ENCODE measurements at places on chromosomes 4 and X.

GRCh38 chr4:110487873-110488272, 11.9 kb downstream of the ENPEP start:
- DNase-seq: no peak

GRCh38 chr4:62226082-62226481, 1026.0 kb downstream of the ADGRL3 start:
- no peak for DNase-seq

GRCh38 chrX:30666094-30666493, 12.9 kb downstream of the GK start:
- no peak for DNase-seq

DNA sequence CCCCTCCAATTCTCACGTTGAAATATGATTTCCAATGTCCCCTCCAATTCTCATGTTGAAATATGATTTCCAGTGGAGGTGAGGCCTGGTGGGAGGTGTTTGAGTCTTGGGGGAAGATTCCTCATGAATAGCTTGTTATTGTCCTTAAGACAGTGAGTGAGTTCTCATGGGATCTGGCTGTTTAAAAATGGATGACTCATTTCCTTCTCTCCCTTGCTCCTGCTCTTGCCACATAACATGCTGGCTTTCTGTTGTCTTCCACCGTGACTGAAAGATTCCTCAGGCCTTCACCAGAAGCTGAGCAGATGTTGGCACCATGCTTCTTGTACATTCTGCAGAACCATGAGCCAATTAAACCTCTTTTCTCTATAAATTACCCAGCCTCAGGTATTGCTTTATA, 346.8 kb upstream of the TECRL start:
- no peak for DNase-seq

DNA sequence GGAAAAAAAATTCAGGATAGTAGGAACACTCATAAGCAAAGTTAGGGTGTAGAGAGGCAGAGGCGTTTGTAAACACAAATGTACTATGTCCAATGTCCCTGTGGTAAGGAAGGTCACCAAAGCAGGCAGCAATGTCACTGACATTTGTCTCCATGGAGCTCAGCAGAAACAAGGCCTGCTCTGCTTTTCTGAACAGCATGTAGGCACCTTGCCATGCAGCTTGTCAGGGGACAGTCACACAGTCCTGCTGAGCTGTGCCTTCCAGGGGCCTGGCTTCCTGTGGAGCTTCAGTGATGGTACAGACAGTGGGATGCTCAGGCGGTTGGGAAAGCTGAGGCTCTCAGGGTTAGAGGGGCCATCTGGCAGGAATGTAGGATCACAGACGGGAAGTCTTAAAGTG, 74.5 kb upstream of the HS3ST1 start:
- no peak for DNase-seq

DNA sequence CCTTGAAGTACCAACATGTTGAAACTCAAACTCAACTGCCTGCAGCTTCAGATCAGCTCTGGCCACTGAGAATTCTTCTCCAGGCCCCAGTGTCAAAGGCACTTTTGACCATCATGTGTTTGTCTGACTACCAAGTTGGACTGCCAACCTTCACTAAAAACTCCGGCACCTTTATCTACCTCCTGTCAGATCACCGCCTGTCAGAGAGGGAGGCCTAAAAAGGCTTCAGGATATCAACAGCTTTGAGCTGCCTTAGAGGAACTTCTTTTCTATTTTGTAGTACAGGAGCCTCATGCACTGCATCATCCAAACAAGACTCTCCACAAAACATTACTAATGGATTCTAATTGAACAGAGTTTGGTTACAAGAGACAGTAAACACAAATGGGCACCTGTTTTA, 2.8 kb downstream of the ACSL1 start:
- no peak for DNase-seq

- DNase-seq: no peak
Observed at GRCh38 chr4:76197031-76197743, 16.4 kb downstream of the SCARB2 start.

DNA sequence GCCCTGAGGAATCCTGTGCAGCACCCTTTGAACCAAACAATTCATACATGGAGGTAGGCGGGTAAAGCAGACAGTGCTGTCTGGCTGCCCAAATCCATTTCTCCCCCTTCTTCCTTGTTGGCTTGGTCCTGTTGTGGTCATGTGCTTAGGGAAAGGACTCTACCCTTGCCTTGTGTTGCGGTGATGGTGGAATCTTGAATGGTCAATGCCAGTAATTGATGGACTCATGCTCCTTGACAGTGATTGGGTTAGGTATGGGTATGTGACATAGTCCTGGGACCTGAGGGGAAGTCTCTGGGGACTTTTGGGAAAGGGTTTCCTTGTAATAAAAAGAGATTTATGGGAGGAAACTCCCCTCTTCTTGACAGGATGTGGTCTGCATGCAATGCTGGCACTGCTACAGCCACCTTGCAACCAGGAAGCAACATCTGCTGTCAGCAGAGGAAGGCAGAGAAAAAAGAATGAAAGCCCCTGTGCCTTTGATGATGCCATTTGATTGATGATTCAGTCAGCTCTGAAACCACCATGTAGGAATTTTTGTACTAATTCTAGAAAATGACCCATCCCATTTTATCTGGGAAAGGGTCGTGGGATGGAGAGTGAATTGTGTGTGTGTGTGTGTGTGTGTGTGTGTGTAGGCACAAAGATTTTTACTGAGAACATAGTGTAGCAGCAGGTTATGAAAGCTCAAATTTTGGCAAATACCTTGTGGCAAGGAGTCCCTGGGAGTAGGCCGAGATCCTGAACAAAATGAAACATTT, 30.0 kb upstream of the HUWE1 start:
- no peak for DNase-seq

GRCh38 chr4:19309378-19309777, 942.3 kb upstream of the SLIT2 start:
- no peak for DNase-seq

- DNase-seq: peak; percentile 43
Observed at GRCh38 chrX:51860679-51861078, 32.7 kb upstream of the MAGED1 start.

- no peak for DNase-seq
Observed at GRCh38 chr4:145298885-145299284, 118.5 kb upstream of the OTUD4 start.

GRCh38 chr4:38925492-38926413, 58.1 kb downstream of the FAM114A1 start:
- DNase-seq: no peak

DNA sequence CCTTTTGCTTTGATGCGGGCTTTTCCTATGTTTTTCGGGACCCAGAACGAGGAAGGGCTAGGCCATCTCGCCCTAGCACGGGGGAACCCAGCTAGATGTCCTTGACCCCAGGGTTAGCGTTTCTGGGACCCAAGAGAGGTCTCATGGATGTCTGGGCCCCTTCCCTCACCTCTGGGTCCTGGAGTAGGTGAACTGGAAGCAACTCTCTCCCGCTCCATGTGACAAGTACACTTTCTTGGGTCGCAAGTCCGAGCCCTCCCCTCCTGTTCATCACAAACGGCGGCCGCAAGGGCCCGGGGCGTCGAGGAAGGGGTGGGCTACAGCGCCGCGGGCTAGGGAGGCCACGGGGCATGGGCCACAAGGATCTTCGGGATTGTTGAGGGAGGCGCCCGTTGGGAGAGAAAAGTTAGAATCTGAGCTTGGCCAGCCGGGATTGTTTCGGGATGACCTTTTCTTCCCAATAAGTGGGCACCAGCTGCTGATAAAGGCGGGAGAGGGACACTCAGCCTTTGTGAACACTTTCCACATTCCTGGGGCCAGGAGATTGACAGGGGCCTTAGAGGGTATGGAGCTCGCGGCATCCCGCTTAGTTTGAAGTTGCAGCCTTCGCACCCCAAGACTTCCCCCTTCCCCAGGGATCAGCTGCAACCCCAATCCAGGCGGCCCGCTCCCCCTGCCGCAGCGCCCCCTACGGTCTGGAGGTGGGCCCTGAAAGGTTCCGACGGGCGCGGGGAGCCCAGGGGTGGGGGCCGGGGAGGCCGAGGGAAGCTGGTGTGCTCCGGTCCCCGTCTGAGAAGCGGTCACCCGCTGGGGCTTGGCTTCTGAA, 136.9 kb upstream of the ZIC3 start:
- peak; percentile 43 for DNase-seq

DNA sequence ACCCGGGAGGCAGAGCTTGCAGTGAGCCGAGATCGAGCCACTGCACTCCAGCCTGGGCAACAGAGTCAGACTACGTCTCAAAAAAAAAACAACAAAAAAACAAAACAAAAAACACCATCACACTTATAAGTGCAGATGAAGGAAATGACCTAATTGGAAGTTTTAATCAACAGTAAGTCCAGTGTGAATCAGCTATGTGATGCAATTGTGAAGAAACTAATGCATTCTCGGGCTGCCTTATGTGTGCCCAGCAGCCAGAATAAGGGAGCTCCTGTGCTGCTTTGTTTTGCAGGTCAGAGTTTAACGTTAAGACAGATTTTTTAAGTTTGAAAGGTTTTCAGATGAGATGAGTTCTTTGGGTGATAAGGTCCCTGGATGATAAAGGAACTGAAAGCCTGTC, 10.8 kb downstream of the DAPP1 start:
- DNase-seq: no peak

GRCh38 chrX:281166-281999, at the start of gene PLCXD1:
Gene PLCXD1, plus strand, starts transcription at chrX:281381. Its CDS starts 2,807 bp downstream, at chrX:284188.
- DNase-seq: peak; percentile 97

DNA sequence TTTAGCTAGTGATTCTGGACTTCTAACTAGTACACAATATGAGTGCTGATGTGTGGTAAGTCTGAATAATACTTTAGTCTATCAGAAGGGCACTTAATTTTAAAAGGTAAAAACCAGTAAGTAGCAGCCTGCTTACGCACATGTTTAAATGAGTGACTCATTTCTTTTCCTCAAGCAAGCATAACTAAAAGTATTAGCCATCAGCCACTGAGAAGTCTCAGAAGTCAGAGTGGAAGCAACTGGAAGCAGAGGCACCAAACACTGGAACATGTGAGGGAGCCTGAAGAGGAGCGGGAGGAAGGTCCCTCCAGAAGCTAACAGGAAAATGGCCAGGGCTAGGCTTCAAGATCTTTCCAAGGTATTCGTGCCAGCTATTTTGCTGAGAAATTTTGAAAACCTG, 257.7 kb downstream of the RAPGEF2 start:
- no peak for DNase-seq

DNA sequence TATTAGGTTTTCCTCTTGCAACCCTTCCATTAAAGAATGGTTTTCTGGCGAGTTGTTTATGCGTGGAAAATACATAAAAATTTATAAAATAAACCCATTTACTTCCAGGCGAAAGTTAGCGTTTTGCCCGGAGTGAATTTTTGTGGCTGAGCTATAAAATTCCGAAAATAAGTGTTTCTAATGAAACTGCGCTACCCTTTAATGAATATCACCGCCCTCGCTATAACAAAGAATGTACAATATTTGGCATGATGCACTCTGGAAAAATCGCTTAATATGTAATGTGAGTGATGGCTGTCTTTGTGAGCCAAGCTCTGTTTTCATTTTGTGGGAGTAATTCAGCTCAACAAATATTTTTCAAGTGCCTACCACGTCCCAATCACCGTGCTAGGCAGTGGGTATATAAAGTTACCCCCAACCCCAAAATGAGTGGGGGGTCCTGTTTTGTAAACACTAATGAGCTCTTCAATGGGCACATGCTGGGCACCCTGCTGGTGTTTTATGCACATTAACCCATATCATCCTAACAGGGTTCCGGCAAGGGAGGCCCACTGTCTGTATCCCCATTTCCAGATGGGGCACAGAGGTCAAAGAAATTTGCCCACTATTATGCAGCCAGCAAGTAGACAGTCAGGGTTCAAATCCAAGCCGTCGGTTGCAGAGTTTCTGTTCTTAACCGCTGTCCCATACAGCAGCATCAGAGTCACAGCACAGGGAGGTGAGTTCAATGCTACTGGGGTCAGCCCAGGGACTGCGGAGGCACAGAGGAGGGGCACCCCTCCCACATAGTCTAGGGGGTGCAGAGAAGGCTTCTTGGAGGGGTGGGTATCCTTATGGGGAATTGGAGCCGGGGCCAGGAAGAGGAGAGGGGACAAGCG, 65.7 kb upstream of the STX18 start:
- DNase-seq: no peak

DNA sequence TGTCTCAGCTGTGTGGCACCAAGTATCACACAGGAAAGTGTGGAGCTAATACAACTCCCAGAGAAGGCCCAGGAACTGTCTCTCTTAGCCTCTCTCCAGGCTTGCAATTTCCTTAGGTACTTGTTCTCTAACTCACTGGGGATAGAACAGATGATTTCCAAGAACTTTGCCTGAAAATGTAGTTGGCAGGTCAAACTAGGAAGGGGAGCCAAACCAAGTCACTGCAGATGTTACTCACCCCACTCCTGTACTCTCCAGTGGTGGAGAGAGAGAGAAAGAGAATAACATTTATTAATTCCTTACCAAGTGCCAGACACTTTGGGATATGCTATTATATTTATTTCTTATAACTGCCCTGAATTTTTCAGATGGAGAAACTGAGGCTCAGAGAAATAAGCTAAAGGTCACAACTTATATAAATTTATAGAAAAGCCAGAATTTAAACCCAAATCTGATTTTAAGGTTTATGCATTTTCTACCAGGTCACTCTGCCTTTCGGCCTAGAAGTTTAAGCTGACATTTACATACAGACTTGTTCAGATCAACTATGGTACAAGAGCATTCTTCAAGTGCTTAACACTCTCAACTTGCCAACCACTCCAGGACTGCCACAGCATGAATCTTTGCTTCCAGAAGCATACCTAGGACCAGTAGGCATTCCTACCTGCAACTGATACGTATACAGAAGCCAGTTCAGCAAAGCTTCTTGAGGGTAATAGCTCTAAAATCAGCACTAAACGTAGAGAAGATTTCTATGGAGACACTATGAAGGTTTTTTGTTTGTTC, 248.6 kb upstream of the ETNPPL start:
- no peak for DNase-seq

DNA sequence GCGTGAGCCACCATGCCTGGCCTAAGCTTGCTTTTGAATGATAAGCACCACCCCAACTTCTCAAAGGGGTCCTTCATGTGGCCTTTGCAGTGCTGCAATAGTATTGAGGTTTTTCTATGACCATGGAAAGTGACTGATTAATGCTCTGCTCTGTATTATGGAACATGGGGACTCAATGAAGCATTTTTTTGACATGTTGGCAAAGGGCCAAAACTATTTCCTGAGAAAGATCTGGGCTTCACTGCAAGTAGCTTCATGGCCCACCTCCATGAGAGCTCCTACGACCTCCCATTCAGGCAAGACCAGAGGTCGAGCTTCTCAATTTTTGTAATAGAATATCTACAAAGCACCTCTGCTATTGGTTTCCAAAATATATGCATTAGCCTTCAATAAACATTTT, 16.7 kb upstream of the SEPTIN6 start:
- DNase-seq: no peak

DNA sequence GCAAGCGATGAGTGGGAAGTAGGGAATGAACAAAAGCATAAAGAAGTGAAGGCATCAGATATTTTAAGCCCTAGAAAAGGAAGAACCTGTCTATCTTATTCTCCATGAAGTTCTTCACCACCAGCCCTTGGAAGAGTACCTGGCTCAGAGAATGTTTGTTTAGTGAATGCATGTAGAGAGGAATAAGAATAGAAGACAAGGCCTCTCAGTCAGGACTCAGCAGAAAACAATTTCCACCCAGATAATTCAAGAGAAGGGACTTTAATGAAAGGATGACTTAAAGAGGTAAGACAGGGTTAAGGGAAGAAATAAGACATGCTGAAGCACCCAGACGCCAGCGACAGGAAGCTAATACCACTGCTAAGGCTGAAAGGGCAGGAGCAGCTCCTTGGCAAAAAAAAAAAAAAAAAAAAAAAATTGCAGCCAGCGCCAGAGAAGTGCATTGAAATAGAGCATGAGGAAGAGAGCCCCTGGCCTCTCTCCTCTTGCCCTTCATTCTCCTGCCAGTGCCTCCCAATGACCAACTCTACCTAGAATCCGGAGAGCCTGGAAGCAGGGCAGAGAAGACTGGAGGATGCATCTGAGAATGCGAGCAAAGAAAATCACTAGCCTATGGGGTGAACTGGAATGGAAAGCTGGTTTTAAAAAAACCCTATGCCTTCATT, 47.2 kb upstream of the RASGEF1B start:
- no peak for DNase-seq
